ENCODE measurements at places on chromosomes 13 and 19. TPM values are rescaled to one million over a fixed set of nuclear protein-coding genes. Genes with fewer than 3 reads are reported as not detected.

The TJP3 gene
- not detected for total RNA-seq

GRCh38 chr13:113585896-113586295 lies 1.3 kb downstream of the TFDP1 start:
- ATAC-seq = no peak

- ATAC-seq = no peak
Observed at GRCh38 chr19:10699650-10700335, 1.4 kb upstream of the QTRT1 start.

- ATAC-seq = no peak
Observed at GRCh38 chr19:4018140-4018613, 10.6 kb downstream of the PIAS4 start.

The CD37 gene
- 6.9 TPM for total RNA-seq

GRCh38 chr19:10332158-10332964 lies 968 bp downstream of the RAVER1 start:
- no peak for ATAC-seq

DNA sequence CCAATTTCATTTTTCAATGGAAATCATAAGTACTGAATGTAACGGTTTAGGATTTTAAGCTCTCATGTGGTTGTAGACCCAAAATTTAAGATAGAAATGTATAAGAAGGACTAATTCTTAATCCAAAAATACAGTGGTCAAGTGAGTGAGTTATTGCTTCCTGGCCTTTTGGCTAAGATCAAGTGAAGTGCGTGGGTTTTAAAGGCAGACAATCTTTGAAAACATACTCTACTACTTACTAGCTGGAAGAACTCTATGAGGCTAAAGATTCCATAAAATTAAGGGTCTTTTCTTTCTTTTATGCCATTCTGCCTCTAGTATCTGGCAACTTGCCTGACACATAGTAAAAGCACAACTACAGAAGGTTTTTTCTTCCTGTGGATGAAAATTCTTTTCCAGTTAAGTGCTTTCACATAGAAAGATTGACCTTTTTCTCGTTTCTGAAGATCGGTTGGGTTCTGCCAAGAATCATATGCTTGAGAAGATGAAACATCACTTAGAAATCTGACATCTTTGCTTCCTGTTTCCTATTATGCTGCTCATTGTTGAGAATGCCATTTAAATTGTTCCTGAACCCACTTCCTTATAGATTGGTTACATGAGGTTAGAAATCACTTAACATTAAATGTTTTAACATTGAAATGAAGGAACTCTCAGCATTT lies 26.4 kb upstream of the SCEL start:
- no peak for ATAC-seq

DNA sequence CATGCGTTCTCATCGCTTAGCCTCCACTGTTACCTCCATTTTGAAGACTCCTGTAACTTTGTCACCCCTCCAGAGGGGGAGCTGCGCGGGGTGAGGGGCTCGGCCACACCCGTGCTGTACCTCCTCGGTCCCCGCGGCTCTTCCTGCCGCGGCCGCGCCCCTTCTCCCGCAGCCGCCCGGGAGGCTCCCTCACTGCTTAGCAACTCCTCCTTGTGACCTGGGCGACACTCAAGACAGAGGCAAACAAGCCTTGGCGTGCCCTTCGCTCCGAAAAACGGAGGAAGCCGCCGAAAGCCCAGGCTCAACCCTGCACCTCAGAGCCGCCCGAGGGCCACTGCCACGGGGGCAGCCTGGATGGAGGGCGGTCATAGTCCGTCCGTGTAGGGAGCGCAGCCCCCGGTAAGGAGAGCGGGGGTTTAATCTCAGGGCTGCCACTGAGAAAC lies 494.3 kb downstream of the FOXO1 start:
- no peak for ATAC-seq

DNA sequence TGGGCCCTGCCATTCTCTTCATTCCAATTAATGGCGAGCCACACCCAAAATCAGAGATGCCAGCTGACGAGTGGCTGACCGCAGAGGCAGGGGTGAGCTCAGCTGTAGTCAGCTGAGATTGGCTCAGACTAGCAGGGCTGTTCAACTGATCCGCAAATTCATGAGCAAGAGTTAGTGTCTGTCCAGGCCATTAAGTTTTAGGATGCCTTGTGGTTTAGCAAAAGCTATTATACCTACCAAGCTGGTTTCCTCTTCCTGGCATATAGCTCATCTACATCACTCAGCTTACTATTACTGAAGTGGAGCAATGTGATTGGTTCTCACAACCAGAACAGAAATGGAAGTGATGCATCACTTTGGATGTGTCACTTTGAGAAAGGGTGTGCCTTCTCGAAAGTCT lies 148.7 kb downstream of the NALCN start:
- ATAC-seq = no peak

The SYNE4 gene
- total RNA-seq = 1.1 TPM

GRCh38 chr19:15300533-15301197 lies 31.7 kb downstream of the BRD4 start:
- no peak for ATAC-seq

The LPAR2 gene
- 27.7 TPM for total RNA-seq

The HIPK4 gene
- 0.38 TPM for total RNA-seq

The ENOX1 gene
- total RNA-seq = 13.5 TPM

GRCh38 chr19:53868892-53869804 lies 1.5 kb downstream of the MYADM start:
- ATAC-seq = peak; percentile 62

The SPRED3 gene
- total RNA-seq = 5.5 TPM

GRCh38 chr19:52646571-52647217 lies 8.5 kb upstream of the ZNF83 start:
- ATAC-seq = no peak

GRCh38 chr13:79108914-79109643 lies 297.0 kb downstream of the RBM26 start:
- no peak for ATAC-seq

DNA sequence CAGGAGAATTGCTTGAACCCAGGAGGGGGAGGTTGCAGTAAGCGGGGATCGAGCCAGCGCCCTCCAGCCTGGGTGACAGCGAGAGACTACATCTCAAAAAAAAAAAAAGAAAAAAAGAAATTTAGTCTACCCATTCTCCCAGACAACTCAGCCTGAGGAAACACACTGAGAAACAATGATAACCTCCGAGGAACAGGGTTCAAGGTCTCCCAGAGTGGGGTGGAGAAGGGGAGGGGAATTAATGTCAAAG lies 1.4 kb upstream of the VASP start:
- ATAC-seq = no peak

- peak; percentile 76 for ATAC-seq
Observed at GRCh38 chr13:101942038-101942437, 459.8 kb downstream of the FGF14 start.

The CPAMD8 gene
- 4.0 TPM for total RNA-seq

DNA sequence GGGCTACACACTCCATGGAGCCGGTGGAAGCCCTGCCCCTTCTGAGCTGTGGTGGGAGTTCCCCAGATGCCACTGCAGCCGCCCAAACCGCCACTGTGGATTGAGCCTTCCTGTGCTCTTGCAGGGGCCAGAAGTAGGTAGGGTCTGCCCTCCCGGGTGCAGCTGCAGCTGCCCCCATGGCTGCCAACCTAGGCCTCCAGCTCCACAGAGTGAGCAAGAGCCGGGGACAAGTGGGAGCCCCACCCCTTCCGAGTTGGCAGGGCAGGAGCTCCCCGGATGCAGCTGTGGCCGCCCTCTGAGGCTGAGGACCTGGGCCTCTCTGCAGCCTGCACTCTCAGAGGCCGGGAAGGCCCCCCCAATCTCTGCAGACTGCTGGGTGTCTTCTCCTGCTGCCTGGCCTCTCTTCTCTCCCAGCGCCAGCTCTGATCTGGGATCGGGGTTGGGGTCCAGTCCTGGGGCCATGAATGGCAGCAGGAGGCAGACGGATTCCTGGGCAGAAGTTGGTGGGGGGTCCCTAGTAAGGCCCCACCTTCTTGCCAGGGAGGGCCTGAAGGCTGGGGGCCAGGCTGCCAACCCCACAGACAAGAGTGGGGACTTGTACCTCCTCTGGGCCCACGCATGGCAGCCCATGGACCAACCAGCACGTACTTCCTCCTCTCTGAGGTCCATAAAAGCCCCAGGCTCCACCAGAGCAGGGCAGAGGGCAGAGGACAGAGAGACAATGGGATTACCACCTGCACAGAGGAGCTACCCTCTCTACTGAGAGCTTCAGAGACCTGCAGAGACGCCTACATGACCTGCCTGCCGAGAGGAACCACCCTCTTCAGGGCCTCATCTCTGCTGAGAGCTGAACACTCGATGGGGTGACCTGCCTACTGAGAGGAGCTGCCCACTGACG lies 28.9 kb downstream of the AP2S1 start:
- ATAC-seq = peak; percentile 4

The LGALS7 gene
- 0.46 TPM for total RNA-seq

DNA sequence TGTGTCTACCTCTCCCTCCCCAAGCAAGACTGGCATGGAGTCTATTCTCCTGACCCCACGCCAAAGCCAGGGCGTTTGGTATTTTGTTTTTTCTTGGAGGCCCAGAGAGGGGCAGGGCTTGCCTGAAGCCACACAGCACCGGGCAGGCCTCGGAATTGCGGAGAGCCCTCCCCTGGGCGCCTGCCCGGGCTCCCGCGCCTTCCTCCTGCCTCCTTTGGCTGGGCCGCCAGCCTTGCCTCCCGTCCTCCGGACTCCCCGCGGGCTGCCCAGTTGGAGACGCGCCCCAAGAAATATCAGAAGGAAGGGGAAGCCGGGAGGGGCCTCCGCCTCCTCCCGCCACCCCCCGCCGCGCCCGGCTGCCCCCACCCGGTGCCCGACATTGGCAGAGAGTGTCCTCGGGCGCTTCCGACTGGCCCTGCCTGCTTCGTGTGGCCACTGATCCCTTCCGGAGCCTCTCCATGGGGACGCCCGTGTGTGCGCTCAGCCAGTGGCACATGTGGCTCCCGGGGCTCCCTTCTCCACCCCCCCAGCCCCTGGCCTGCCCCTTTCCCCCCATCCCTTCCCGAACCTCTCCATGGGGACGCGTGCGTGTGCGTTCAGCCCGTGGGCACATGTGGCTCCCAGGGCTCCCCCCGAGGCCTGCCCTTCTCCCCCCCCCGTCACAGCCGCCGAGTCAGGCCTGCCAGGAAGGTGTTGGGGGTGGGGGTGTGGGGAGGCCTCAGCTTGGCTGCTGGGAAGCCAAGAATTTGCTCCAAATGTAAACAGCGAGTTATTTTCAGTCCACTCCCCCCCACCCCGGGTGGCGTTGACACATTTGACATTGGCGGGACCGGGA lies 37.3 kb downstream of the NFIC start:
- ATAC-seq = peak; percentile 83

GRCh38 chr19:17879466-17879865 lies 7.7 kb downstream of the SLC5A5 start:
- ATAC-seq = no peak

The IRGC gene
- total RNA-seq = 0.05 TPM

The ZIC5 gene
- total RNA-seq = 0.35 TPM

DNA sequence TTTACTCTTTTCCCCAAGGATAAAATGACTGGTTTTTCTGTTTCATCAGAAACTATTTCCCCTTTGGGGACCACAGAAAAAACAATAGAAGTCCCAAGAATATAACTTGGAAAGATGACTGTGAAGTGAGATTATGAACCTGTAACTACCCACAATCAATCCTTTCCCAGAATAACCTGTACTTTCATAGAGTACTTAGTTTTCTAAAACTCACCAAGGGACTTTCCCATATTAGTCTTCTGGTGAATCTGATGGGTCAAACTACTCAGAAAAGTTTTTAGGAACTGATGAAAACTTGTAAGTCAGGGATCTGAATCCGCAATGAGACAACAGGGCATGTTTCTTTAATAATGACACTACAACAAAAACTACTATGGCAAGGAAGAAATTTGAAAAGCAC lies 62.6 kb downstream of the STK24 start:
- ATAC-seq = no peak
